ENCODE measurements at places on chromosomes 12 and 14.

DNA sequence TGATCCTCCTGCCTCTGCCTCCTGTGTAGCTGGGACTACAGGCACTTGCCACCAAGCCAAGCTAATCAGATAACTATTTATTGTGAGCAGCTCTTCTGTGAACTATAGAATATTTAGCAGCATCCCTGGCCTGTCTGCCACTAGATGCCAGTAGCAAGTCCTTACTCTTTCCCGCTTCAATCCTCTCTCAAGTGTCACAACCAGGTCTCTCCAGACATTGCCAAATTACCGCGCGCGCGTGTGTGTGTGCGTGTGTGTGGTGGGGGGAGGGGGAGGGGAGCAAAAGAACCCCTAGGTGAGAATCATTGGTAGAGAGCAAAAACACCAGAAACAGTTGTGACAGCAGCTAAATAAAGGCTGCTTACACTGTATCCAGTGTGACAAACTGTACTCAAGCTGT lies 49.9 kb downstream of the PPP2R5E start:
- H3K4me1 ChIP-seq: peaks cover 11% of the 10 kb centered on the region
- H3K27me3 ChIP-seq: no peaks in the 10 kb centered on the region

GRCh38 chr14:53470351-53471043 lies 317.4 kb upstream of the DDHD1 start:
- DNase-seq: no peak
- no peak overlapping the region for H3K27ac ChIP-seq
- no peaks in the 10 kb centered on the region for H3K36me3 ChIP-seq
- no peak overlapping the region for H3K4me3 ChIP-seq

DNA sequence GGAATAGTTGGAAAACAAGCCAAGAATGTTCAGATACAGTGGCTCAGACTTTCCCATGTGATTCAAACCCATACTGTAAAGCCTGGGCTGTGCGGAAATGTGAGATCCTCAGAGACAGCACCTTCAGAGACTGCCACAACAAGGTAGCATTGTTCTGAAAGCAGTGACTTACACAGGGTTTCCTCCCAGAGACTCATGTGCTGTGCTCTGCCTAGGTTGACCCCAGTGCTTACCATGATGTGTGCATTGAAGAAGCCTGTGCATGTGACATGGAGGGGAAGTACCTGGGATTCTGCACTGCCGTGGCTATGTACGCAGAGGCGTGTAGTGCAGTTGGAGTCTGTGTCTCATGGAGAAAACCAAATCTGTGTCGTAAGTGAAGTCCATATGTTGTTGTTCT lies 219.4 kb downstream of the LRRK2 start:
- DNase-seq: no peak
- no peak overlapping the region for H3K4me3 ChIP-seq
- no peaks in the 10 kb centered on the region for H3K27me3 ChIP-seq
- H3K27ac ChIP-seq: no peak overlapping the region
- no peaks in the 10 kb centered on the region for H3K4me1 ChIP-seq

- no peaks in the 10 kb centered on the region for H3K4me1 ChIP-seq
- H3K27me3 ChIP-seq: no peaks in the 10 kb centered on the region
- no peaks in the 10 kb centered on the region for H3K36me3 ChIP-seq
Observed at GRCh38 chr12:119090865-119091264, 87.9 kb upstream of the HSPB8 start.

DNA sequence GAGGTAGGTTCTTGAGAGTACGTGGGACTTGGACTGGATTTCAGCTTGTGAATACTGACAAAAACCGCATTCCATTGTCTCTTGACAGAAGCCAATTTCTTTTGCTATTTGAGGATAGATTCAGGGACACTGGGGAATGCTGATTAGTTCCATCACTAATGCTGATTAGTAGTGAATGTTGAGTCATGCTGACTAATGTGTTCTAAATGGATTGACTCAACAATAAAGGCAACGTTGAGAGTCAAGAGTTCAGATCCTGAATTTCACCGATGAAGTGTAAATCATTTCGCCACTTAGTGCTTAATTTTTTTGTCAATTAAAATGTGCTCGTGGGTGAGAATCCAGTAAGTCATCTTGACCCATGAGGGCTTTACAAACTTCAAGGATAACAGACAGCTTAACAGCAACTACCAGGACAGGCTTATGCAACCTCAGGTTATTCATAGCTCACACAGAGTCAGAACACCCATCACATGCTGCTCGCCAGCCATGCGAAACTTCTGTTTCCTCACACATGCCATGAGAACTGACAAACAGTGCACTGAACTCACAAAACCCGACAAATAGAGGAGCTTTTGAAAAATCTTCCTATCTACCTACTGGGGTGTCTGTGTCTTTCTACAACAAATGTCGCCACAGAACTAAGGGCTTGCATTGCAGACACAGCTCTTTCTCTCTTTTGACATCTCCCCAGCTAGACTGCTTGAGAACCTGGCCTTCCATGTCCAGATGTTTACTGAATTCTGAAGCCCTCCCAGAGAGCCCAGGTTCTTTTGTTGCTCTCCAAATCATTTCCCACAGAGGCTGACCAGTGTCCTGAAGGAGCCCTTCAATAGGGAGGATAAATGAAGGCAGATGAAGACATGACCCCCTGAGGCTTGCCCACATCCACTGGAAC lies 316.4 kb downstream of the ZFP36L1 start:
- H3K4me1 ChIP-seq: peaks cover 5% of the 10 kb centered on the region
- H3K36me3 ChIP-seq: peaks cover 8% of the 10 kb centered on the region
- H3K27ac ChIP-seq: no peak overlapping the region

- DNase-seq: no peak
- H3K4me1 ChIP-seq: peaks cover 15% of the 10 kb centered on the region
- H3K4me3 ChIP-seq: no peak overlapping the region
- no peaks in the 10 kb centered on the region for H3K27me3 ChIP-seq
Observed at GRCh38 chr12:124558313-124558712, 9.1 kb downstream of the NCOR2 start.

DNA sequence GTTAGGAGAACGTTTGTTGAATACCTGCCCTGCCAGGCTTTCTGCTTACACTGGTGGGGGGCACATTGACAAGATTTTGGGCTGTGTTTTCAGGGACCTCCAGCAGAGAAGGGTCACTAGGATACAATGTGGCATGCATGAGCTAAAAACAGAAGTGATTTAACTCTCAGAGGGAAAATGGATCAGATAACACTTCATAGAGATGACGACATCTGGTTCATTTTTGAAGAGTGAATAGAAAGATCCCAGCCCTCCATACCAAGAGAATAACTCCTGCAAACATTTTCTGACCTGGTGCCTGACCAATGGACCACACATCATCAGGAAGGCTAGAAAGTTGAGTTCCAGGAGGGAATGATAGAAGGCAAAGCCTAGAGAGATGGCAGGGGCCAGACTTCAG lies 33.7 kb downstream of the CKB start:
- no peaks in the 10 kb centered on the region for H3K27me3 ChIP-seq
- no peak for DNase-seq
- H3K27ac ChIP-seq: peak overlapping the region; percentile 14
- H3K4me1 ChIP-seq: no peaks in the 10 kb centered on the region
- H3K4me3 ChIP-seq: no peak overlapping the region

DNA sequence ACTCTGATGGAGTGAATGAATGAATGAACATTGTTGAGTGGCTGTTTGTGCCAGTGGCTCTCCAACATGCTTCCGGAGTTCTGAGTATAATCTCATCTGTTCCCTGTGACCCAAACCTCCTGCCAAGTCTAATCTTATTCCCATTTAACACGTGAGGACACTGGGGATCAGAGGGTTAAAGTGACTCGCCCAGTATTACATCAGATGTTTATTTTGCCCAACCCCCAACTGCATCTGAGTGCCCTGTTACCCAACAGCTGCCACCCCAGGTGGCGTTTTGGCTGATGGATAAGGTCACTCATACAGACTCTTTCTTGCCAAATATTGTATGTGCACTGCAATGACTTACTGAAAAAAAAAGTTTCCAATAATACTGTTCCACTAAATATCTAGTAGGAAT lies 210.9 kb downstream of the EXOC5 start:
- no peaks in the 10 kb centered on the region for H3K36me3 ChIP-seq
- H3K4me1 ChIP-seq: peaks cover 10% of the 10 kb centered on the region
- H3K27ac ChIP-seq: no peak overlapping the region
- no peak overlapping the region for H3K4me3 ChIP-seq

- H3K4me1 ChIP-seq: no peaks in the 10 kb centered on the region
- H3K36me3 ChIP-seq: no peaks in the 10 kb centered on the region
- no peak for DNase-seq
- no peak overlapping the region for H3K27ac ChIP-seq
- H3K4me3 ChIP-seq: no peak overlapping the region
- no peaks in the 10 kb centered on the region for H3K27me3 ChIP-seq
Observed at GRCh38 chr12:83843541-83843940, 1069.1 kb downstream of the SLC6A15 start.

GRCh38 chr14:34665785-34666435 lies 36.0 kb upstream of the SNX6 start:
- no peak overlapping the region for H3K4me3 ChIP-seq
- peaks cover 4% of the 10 kb centered on the region for H3K4me1 ChIP-seq
- H3K36me3 ChIP-seq: no peaks in the 10 kb centered on the region
- H3K27ac ChIP-seq: no peak overlapping the region
- no peak for DNase-seq

GRCh38 chr12:63302269-63302940 lies 151.4 kb upstream of the AVPR1A start:
- no peaks in the 10 kb centered on the region for H3K36me3 ChIP-seq
- DNase-seq: no peak
- peaks cover 2% of the 10 kb centered on the region for H3K4me1 ChIP-seq
- no peak overlapping the region for H3K4me3 ChIP-seq
- no peak overlapping the region for H3K27ac ChIP-seq
- peaks cover 13% of the 10 kb centered on the region for H3K27me3 ChIP-seq

DNA sequence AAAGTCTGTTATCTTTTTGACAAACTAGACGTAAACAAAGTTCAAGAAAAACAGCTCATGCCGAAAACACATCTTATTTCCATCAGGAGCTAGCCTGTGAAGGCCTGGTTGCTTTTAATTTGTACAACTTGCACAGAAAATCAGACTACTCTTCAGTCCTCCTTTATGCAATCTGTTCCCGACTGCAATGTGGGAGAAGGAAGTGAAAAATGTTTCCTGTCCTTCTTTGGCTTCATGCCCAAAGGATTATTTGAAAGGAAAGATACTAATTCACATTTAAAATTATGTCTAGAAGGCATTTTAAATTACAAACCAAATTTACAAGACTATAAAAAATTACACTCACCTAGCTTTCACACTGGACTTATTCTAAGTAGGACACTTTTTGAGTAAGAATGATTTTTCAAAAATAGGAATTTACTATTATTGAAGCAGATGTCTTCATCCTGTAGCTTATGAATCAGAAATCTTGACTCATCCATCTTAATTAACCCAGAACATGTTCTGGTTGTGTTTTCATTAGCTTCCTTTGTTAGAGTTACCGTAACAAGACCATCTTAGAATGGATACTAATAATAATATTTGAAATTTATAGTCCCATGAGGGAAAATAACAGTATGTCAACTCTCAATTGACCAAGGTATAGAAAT lies 272.6 kb downstream of the PRKD1 start:
- H3K27ac ChIP-seq: no peak overlapping the region
- DNase-seq: no peak
- H3K27me3 ChIP-seq: no peaks in the 10 kb centered on the region
- no peaks in the 10 kb centered on the region for H3K4me1 ChIP-seq

DNA sequence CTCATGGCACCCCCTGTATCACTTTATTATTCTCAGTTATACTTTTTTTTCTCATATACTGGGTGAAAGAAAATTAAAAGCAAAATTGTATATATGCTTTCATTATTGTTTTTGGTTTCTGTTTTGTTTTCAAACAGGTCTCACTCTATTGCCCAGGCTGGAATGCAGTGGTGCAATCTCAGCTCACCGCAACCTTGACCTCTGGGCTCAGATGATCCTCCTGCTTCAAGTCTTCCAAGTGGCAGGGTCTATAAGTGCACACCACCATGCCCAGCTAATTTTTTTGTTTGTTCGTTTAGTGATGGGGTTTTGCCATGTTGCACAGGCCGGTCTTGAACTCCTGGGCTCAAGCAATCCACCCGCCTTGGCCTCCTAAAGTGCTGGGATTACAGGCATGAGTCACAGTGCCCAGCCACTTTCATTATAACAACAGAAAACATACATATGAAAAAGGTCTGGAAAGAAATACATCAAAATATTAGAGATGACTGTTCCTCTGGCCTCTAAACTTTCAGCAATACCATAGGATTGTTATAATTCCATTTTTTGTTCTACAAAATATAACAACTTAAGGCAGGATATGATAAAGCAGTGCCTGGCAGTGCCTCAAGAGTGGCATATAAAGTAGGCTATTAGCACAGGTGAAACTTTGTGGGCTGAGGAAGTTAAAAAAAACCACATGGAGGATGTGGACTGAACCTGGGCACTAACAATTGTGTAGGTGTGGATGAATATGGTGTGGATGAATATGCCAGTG lies 5.8 kb upstream of the NTN4 start:
- peaks cover 56% of the 10 kb centered on the region for H3K27me3 ChIP-seq
- no peak overlapping the region for H3K27ac ChIP-seq
- H3K4me1 ChIP-seq: peaks cover 12% of the 10 kb centered on the region

DNA sequence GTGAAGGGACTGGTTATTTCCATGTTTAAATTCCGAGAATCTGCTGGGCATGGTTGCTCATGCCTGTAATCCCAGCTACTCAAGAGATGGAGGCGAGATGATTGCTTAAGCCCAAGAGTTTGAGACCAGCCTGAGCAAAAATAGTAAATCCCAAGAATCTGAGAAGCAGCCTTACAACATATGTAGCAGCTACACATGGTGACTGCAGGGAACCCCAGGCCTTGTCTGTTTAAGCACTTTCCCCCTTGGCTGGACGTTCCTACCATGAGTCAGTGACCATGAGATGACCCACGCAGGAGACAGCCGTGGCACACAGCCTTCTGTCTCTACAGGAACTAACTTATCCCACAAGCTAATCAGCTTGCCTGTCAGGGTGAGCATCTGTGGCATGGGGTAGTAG lies 5.5 kb upstream of the SLC24A4 start:
- DNase-seq: no peak
- peaks cover 35% of the 10 kb centered on the region for H3K27me3 ChIP-seq
- H3K4me1 ChIP-seq: peaks cover 9% of the 10 kb centered on the region
- no peak overlapping the region for H3K4me3 ChIP-seq

DNA sequence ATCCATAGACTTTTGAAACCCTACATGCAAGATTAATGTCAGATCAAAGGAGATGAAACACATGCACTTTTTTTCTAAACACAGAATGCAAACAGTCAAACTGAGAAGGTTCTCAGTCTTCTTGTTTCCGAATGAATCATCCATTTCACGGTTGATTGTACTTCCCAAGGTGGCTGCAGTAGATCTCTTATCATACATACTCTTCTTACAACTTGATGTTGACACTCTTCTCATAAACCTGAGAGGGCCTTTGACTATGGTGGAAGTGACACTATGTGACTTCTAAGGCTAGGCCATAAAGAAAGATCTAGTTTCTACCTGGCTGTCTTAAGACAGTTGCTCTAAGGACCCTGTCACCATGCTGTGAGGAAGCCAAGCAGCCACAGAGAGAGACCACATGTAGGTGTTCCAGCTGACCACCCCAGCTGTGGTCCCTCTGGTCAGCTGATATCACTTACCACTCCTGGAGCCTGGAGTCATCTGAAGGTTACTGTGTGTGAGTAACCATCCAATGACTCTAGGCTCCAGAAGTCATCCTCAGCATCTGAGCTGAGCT lies 67.2 kb upstream of the HMGA2 start:
- H3K4me3 ChIP-seq: no peak overlapping the region
- H3K36me3 ChIP-seq: no peaks in the 10 kb centered on the region
- no peak for DNase-seq
- peaks cover 4% of the 10 kb centered on the region for H3K4me1 ChIP-seq
- H3K27ac ChIP-seq: no peak overlapping the region
